ENCODE measurements at places on chromosomes 12 and 14.

- DNase-seq: no peak
Observed at GRCh38 chr12:121947981-121948380, 29.6 kb downstream of the CFAP251 start.

GRCh38 chr14:23831596-23831995 is 122.0 kb upstream of the DHRS4 start:
- no peak for DNase-seq

DNA sequence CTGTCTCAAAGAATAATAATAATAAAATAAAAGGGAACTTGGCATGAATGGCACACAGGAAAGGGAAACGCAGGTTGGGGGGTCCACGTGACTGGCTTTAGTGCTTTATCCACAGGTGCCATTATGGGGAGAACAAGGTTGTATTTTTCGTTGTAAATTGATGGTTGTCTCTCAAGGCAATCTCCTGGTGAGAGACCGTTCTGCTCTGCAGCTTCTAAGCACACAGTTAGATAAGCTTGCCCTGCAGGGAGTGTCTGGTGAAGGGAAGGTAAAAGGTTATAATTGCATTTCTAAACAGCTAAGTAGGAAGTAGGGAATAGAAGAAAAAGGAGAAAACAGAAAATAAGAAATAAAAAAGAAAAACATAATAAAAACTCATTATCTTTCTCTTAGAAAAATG is 69.1 kb upstream of the CPSF6 start:
- peak; percentile 47 for DNase-seq

GRCh38 chr14:103854822-103855733 is 7.7 kb upstream of the PPP1R13B start:
- peak; percentile 89 for DNase-seq

DNA sequence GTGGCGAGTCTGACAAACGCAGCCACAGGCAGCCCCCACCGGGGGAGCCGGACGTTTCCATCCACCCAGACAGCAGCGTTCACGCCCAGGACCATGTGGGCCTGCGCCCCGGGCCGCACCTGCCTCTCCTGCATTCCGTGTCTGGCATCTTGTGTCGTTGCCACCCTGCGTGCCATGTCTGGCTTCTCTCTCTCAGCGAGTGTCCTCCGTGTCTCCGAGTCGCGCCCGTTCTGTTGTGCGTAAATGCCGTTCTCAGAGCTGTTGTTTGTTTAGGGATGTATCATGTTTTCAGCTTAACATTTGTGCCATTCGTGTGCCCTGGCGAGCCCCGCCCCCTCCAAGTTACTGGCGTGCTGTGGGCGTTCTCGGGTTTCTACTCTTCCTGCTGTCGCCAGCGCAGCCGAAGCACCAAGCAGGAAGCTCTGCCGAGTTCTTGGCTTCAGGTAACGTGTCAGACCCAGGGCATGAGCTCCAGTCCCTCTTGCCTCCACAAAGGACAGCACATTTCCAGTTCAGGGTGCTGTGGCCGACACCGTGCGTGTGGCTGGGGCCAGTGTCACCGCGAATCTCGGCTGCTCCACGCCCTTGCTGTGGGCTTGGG is 34.6 kb downstream of the NOC4L start:
- peak; percentile 73 for DNase-seq

- DNase-seq: no peak
Observed at GRCh38 chr12:130572553-130572952, 143.5 kb downstream of the RIMBP2 start.

GRCh38 chr12:93587611-93588010 is 15.1 kb downstream of the SOCS2 start:
- no peak for DNase-seq

DNA sequence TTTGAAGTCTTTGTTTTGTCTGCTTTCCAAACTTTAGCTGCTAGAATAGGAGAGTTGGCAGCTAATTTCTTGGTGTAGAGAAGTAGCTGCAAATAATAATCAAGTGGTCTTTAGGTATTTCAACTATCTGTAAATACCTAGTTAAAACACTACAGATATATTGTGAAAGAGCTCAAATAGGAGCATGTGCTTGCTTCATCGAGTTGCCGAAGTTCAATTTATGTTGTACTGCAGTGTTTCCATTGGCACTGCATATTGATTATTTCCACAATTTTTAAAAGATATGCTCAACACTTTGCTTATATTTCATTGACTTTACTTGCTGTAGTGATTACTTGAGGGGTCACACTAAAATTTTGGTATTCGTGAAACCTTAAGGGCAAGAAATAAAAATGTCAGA is 131.6 kb upstream of the BMP4 start:
- no peak for DNase-seq

DNA sequence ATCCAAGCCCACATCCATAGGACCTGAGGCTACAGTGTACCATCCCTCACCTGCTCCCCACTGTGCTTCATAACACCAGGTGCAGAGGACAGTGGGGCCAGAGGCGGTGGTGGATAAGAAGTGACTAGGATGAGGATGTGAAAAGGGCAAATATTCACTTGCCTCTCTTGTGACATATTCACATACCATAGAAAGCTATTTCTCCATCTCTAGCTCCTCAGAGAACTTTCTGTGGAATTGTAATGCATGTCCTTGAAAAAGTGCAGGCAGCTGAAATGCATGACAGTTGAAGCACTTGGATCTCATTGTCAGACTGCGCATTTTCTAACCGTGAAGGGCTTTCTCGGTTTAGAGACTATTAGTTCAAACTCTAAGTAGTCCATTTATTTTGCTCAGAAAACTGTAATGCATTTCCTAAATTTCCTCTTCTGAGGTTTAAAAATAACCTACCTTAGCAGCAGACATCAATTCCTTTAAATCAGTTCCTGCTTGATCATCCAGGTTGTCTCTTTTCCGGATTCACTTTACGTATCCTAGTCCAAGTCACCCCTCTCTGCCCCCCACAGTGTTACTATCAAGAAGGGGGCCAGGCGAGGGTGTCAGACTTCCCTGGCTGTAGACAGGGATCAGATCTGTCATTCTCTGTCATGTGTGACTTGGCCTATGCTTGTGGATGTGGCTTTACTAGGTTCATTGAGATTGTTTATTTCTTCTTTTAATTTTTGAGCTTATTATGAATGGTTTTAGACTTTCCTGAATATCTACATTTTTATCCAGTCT is 984.0 kb upstream of the TMEM132C start:
- DNase-seq: no peak

DNA sequence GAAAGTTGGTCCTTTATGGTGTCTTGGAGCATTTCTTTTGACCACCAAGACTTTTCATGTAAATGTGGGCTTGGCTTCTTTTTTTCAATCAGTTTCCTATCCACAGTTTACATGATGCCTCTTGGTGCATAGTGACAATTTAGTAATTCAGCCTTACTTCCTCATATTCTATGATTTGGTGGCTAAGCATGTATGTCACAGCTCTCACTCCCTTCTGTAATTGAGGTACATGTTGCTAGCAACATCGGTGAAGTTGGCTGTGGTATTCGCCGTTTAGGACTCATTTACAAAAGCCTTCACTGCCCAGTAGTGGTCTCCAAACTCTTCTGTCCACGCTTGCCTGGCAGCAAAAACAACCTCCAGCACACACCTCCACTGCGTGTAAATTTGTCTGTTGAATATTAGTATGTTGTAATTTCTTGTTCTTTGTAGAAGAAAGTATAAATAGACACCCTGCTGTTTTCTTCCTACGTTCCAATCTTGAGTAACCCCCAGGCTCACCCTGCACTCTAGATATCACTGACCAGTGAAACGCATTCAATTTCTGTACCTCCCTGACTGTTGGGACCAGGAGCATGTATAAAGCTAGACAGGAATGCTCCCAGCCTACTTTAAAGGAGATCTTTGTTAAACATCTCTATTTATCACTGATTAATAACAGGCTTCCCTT is 90.4 kb downstream of the PPP2R5C start:
- DNase-seq: no peak

DNA sequence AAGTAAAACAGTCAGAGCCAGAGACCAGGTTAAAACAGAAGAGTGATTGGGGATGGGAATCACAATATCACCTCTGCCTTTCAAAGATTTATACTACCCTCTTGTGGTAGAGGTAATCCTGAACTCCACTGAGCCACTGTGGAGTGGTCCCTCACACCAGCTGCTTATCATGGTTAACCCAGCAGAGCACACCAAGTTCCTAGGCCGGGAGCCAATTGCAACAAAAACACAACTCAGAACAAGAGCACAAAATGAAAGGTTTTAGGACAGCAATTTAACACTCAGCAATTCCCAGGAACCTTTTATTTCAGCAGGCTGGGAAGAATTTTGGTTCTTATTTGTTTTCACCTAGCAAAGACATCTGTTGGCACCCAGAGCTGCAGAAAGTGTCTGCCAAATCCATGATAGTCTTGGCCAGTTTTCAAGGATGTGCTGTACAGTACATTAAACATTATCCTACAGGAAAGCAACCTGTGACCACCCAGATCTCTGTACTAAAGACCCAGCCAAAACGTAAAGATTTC is 220.5 kb upstream of the ATXN7L3B start:
- peak; percentile 7 for DNase-seq

DNA sequence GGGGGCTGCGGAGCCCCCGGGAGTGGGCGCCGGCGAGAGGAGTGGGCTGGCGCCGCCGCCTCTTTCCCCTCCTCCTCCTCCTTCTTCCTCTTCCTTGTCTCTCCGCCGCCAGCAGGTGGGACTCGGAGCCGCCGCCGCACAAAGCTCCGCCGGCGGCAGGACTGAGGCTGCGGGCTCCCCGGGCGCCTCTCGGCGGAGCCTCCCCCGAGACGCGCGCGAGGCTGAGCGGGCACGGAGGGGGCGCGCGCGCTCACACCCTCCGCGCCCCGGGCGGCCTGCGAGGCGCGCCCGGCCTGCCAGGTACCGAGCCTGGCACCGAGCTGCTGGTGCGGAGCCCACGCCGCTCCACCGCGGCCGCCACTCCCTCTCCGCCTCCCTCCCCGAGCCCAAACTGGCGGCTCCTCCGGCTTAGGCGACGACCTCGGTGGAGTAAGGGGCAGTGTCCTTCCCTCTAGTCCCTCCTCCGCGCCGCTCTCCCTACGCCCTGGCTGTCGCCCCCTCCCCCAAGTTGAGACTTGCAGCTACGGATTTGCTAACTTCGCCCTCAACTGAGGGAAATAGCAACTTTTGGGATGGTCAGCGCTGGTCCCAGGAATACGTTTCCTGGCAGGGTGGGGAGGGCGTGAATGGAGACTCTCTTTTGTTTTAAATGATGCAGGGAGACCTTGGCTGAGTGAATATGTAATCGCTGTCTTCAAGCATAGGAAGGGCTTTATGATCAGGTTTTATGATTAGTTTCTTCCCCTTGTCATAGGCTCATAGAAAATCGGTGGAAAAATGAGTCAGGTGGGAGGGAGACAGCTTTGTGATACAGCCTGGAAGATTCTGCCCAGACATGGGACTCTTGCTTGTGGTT is 199.5 kb upstream of the CAND1 start:
- DNase-seq: no peak

- DNase-seq: no peak
Observed at GRCh38 chr12:101761350-101761749, 22.1 kb upstream of the SYCP3 start.

DNA sequence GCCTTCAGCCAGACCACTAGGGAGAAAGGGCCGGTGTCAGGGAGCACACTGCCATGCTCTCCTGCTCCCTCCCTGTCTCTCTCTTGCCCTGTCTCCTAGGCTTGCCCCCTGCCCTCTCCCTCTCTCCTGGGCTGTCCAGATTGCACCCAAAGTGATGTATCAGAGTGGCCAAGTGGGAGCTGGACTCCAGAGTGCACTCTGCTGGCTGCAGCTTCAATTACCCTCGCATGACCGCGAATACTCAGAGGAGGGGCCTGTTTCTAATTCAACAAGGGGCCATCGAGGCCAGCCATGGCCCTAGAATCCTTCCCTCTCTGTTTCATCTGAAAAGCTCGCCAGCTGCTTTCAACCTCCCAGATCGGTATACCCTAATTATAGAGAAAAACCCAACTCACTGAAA is 206.4 kb upstream of the FKBP4 start:
- no peak for DNase-seq

- no peak for DNase-seq
Observed at GRCh38 chr12:100899301-100899700, 104.7 kb downstream of the ANO4 start.

GRCh38 chr12:55142669-55143565 is 16.7 kb downstream of the OR9K2 start:
- DNase-seq: peak; percentile 87

DNA sequence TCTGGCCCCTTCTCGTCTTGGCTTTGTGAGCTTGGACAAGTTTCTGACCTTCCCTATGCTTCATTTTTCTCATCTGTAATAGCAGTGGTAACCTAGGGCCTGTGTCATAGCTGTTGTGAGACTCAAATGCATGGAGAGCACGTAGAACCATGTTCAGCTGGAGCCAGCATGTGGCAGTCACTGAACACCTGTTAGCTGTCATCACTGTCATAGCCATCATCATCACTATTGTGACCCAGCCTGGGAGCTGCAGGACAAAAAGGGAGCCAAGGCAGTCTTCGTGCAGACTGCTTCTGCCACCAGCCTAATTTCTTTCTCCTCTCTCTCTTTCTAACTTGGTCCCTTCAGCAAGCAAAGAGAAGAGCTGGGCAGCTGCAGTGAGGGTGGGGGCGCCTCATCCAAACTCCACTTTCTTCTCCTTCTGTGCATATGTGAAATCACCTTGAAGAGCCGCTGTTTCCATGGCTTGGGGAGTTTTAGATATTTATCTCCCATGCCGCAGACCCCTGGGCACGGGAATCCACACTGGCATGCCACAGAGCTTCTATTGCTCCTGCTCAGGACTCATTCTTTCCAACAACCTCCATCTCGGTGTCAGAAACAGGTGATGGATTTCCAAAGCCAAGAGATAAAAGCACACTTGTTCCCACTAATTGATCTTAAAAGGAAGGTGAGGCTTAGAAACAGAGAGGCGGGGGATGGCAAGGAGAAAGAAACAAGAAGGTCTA is 87.0 kb downstream of the SRRM4 start:
- DNase-seq: no peak

GRCh38 chr12:1377117-1377516 is 217.3 kb downstream of the FBXL14 start:
- no peak for DNase-seq

- DNase-seq: no peak
Observed at GRCh38 chr12:53927220-53928029, 11.2 kb upstream of the HOXC13 start.

GRCh38 chr14:96192975-96193805 is 11.4 kb upstream of the BDKRB2 start:
- peak; percentile 26 for DNase-seq

GRCh38 chr12:119431151-119431550 is 96.6 kb downstream of the CCDC60 start:
- no peak for DNase-seq

GRCh38 chr14:60107477-60107876 is 15.8 kb downstream of the PCNX4 start:
- DNase-seq: no peak

DNA sequence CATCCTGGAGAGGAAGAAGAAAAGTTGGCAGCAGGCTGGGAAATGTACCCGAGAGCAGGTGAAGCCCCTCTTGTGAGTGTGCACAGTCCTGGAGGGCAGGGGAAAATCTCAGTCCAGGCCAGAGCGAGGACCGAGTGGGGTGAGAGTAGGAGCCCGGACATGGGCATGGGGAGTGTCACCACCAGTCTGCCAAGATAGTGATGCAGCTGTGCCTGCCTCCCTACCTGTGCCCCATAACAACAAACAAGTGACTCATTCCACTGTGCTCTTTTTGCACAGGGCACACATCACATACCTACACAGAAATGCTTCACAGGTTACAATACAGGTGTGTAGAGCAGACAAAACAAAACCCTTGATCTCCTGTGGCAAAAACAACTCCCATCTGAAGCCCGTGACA is 205.9 kb upstream of the PELI2 start:
- no peak for DNase-seq
